Endodermal cell (in vitro differentiated cells): ENCODE measurements at places on chromosomes 2 and 18. TPM values are rescaled to one million over a fixed set of nuclear protein-coding genes. Genes with fewer than 3 reads are reported as not detected.
A peak's percentile ranks its signal among the peaks of the same experiment; 100 is the strongest.

GRCh38 chr2:28326881-28327505 lies 65.7 kb upstream of the FOSL2 start:
- peak; percentile 25 for DNase-seq
- H3K4me1 ChIP-seq = peaks cover 13% of the 10 kb centered on the region
- H3K4me3 ChIP-seq = no peak overlapping the region

DNA sequence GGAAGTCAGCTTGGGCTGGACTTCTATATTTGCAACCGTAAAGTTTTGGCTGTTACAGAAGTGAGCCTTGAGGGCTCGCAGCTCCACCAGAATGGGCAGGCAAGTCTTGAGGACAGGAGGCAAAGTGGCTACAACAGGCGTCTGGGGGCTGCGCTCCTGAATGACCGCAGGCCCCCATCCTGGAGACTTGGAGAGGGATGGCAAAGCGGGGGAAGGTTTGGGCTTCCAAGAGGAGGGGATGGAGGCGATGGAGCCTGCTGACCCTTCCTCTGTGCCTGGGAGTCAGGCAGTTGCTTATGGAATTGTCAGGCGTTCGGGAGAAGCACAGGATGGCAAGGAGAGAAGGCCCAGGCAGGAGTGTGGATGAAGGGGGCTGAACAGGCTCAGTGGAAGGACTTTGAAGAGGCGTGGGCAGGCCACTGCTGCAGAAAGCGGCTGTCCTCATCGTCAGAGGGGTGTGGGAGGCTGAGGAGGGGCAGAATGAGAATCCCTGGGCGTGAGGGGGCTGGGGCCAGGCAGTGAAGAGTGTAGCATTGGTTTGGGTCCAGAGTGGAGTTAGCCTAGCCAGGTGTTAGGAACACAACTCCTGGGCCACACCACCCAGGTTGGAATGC lies 72.3 kb downstream of the INHBB start:
- peaks cover 36% of the 10 kb centered on the region for H3K27me3 ChIP-seq
- DNase-seq = peak; percentile 38
- no peak overlapping the region for H3K4me3 ChIP-seq

- H3K27me3 ChIP-seq = no peaks in the 10 kb centered on the region
- DNase-seq = no peak
- H3K36me3 ChIP-seq = peaks cover 9% of the 10 kb centered on the region
- no peak overlapping the region for H3K4me3 ChIP-seq
These were observed 217.1 kb downstream of the AGAP1 start for GRCh38 chr2:235710933-235711332.

GRCh38 chr2:170523506-170523905 lies 191.6 kb upstream of the SP5 start:
- H3K4me1 ChIP-seq = no peaks in the 10 kb centered on the region
- H3K36me3 ChIP-seq = no peaks in the 10 kb centered on the region
- H3K27ac ChIP-seq = no peak overlapping the region
- no peak overlapping the region for H3K4me3 ChIP-seq
- DNase-seq = no peak
- H3K27me3 ChIP-seq = no peaks in the 10 kb centered on the region

GRCh38 chr2:96914332-96914731 lies 44.5 kb upstream of the SEMA4C start:
- H3K4me3 ChIP-seq = no peak overlapping the region
- no peaks in the 10 kb centered on the region for H3K27me3 ChIP-seq
- no peaks in the 10 kb centered on the region for H3K36me3 ChIP-seq
- no peak overlapping the region for H3K27ac ChIP-seq

GRCh38 chr2:68387408-68388350 lies 22.6 kb downstream of the PLEK start:
- H3K4me1 ChIP-seq = no peaks in the 10 kb centered on the region
- H3K4me3 ChIP-seq = no peak overlapping the region
- DNase-seq = no peak

DNA sequence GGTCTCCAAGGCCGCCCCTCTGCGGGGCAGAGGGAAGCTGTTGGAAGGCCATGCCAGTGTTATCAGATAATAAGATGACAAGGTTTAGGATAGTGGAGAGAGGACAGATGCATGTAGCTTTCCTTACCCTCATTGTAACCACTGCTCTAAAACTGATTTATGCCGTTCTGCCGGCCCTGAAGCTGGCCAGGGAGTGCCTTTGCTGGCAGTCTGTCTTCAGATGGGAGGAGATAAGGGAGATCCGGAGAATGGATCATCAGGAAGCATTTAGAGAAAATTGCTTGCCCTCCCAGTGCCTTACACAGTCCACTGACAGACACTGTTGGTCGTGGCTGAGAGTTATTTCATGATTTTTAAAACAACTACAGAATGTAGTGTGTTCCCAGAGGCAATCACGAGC lies 35.4 kb upstream of the MYO3B start:
- peaks cover 12% of the 10 kb centered on the region for H3K4me1 ChIP-seq
- no peak overlapping the region for H3K27ac ChIP-seq
- H3K36me3 ChIP-seq = no peaks in the 10 kb centered on the region
- H3K27me3 ChIP-seq = no peaks in the 10 kb centered on the region

GRCh38 chr2:207256476-207257207 lies 90.9 kb upstream of the KLF7 start:
- no peaks in the 10 kb centered on the region for H3K36me3 ChIP-seq
- H3K4me3 ChIP-seq = no peak overlapping the region
- H3K27ac ChIP-seq = peak overlapping the region; percentile 94
- H3K27me3 ChIP-seq = no peaks in the 10 kb centered on the region

GRCh38 chr18:24060644-24061043 lies 46.1 kb downstream of the TTC39C start:
- H3K36me3 ChIP-seq = no peaks in the 10 kb centered on the region
- DNase-seq = no peak
- no peak overlapping the region for H3K27ac ChIP-seq
- no peaks in the 10 kb centered on the region for H3K27me3 ChIP-seq

GRCh38 chr2:88601286-88601685 lies 26.0 kb downstream of the EIF2AK3 start:
- peaks cover 28% of the 10 kb centered on the region for H3K27me3 ChIP-seq
- H3K4me3 ChIP-seq = no peak overlapping the region
- no peaks in the 10 kb centered on the region for H3K4me1 ChIP-seq
- no peaks in the 10 kb centered on the region for H3K36me3 ChIP-seq

GRCh38 chr18:13219593-13220159 lies 1.1 kb downstream of the LDLRAD4 start:
- H3K27me3 ChIP-seq = peaks cover 28% of the 10 kb centered on the region
- H3K4me3 ChIP-seq = peak overlapping the region; percentile 85
- H3K36me3 ChIP-seq = no peaks in the 10 kb centered on the region
- peak overlapping the region; percentile 74 for H3K27ac ChIP-seq
- H3K4me1 ChIP-seq = peaks cover 6% of the 10 kb centered on the region

DNA sequence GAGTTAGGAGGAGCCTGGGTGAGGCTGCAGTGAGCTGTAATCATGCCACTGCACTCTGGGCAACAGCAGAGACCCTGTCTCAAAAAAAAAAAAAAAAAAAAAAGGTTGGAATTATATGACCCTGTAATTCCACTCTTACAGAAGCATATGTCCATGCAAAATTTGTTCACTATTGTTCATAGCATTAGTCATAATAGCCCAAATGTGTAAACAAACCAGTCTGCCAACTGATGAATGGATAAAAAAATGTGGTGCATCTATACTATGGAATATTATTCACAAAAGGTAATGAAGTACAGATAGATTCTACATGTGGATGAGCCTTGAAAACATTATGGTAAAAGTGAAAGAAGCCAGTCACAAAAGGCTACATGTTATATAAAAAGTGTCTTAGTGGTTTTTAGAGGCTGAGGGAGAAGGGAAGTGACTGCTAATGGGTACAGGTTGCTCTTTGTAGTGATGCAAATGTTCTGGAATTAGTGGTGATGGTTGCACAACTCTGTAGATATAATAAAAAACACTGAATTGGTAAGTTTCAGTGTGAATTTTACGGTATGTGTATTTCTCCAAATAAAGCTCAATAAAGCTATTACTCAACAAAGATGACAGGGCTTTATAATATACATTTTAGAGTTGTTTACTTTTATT lies 9.4 kb downstream of the COA5 start:
- H3K27me3 ChIP-seq = no peaks in the 10 kb centered on the region
- peaks cover 67% of the 10 kb centered on the region for H3K36me3 ChIP-seq
- no peak for DNase-seq
- no peak overlapping the region for H3K4me3 ChIP-seq

GRCh38 chr2:188984065-188984491 lies 9.9 kb downstream of the COL3A1 start:
- no peak for DNase-seq
- no peaks in the 10 kb centered on the region for H3K36me3 ChIP-seq
- H3K4me3 ChIP-seq = no peak overlapping the region
- no peaks in the 10 kb centered on the region for H3K27me3 ChIP-seq
- H3K4me1 ChIP-seq = no peaks in the 10 kb centered on the region

The UCN gene
- 0.52 and 0.59 TPM in 2 replicates for total RNA-seq

The CIB4 gene
- not detected in 2 replicates for total RNA-seq

The GBX2 gene
- 0.18 and 0.20 TPM in 2 replicates for total RNA-seq

The LBX2 gene
- 1.6 and 1.7 TPM in 2 replicates for total RNA-seq

The ACADL gene
- 0.38 and 0.66 TPM in 2 replicates for total RNA-seq

The RNU2-63P gene
- total RNA-seq = 4.6 to 12.2 TPM (median 9.9 TPM) in 3 replicates

The TPO gene
- not detected in 2 replicates for total RNA-seq

The SDC1 gene
- total RNA-seq = 6.4 to 20.2 TPM (median 19.2 TPM) in 3 replicates
